Activated T-helper 1 cell treated with anti-CD3 and anti-CD28 coated beads, Interleukin-2, amount 50 U/mL, for 16 hours (primary cell): ENCODE measurements at places on chromosomes 13 and 19.
A peak's percentile ranks its signal among the peaks of the same experiment; 100 is the strongest.

DNA sequence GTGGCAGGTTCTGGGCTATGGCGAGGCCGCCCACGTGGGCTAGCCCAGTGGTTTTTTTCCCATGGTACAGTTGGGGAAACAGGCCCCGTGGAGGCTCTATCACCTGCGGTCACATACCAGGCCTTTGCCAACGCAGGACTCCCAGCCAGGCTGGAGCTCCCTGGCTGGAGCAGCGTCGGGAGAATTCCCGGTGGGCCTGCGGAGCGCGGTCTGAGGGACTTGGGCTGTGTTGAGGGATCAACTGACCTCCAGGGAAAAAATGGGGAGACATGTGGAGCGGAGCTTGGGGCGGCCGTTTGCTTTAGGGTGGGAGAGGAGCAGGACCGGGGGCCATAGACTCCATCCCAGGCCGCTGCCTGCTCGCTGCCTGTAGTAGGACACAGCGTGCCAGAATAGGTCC is 16.4 kb downstream of the DOT1L start:
- no peak for DNase-seq

GRCh38 chr19:6464070-6464873 is at the start of gene CRB3:
Gene CRB3, plus strand, starts transcription at chr19:6464271. Its CDS starts 431 bp downstream, at chr19:6464702.
- peak; percentile 43 for DNase-seq

DNA sequence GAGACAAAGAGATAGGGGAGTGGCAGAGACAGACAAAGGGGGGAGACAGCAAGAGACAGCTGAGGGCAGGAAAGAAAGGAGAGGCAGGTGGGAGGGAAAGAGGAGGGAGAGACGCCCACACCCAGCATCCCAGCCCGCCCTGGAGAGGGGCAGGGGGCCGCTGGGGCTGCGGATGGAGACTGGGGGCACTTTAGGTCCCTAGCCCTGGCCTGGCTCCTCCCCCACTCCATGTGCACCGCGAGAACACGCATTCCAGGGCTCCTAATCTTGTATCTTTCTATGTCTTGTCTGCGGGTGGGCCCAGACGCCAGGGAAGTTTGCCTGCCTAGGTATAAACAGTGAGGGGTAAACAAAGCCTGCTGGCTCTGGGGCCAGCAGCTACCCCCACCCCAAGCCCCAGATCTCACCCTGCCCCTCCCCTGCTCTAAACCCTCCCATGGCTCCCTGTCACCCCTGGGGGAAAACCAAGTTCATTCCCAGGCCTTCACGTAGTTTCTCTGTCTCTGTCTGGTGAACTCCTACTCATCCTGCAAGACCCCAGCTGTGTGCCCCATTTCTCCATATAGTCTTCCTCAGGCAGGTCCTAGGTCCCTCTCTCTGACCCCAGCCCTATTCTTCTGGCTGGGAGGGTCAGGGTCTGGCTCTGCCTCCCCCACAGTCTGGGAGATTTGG is 5.7 kb downstream of the TLE5 start:
- no peak for DNase-seq

DNA sequence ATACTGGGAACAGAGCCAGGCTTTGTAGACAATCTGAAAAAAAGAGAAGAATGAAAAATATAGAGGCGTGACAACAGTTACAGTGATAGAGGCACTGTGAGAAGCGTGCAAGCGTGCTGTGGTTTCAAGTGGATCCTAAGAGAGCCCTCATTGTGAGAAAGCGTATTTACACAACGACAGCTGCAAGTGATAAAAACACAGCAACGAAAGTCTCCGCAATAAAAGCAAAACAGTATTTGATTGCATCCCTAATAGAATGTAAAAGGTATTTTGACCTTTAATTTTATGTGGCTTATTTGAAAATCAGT is 642.7 kb upstream of the ARGLU1 start:
- no peak for DNase-seq

- DNase-seq: no peak
Measured at GRCh38 chr13:38045278-38046048, 175.9 kb upstream of the TRPC4 start.
